ENCODE measurements at places on chromosomes 6 and 20.

DNA sequence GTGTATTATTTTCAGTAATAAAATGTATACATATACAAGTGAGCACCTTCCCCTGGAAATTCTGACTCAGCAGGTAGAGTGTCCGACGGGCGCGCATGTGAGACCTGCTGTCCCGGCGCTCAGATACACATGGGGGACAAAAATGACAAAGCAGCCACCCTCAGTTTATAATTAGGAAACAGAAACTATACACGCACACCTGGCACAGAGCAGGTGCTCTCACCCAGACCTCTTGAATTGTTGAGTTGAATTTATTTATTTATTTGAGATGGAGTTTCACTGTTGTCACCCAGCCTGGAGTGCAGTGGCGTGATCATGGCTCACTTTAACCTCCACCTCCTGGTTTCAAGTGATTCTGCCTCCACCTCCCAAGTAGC lies 180.4 kb downstream of the ZDHHC14 start:
- no peak for DNase-seq

- no peak for DNase-seq
Observed at GRCh38 chr6:44228031-44228430, 4.6 kb downstream of the SLC29A1 start.

GRCh38 chr6:162234631-162235030 lies 492.9 kb downstream of the PRKN start:
- DNase-seq = no peak

GRCh38 chr6:3529232-3529631 lies 72.4 kb upstream of the SLC22A23 start:
- DNase-seq = no peak

GRCh38 chr20:2814587-2815051 lies at the start of gene C20orf141:
TSS of gene C20orf141 (plus strand) at chr20:2814987. CDS start at chr20:2815185, 198 bp downstream.
- no peak for DNase-seq

GRCh38 chr20:45898285-45898684 lies 7.2 kb downstream of the CTSA start:
- no peak for DNase-seq

DNA sequence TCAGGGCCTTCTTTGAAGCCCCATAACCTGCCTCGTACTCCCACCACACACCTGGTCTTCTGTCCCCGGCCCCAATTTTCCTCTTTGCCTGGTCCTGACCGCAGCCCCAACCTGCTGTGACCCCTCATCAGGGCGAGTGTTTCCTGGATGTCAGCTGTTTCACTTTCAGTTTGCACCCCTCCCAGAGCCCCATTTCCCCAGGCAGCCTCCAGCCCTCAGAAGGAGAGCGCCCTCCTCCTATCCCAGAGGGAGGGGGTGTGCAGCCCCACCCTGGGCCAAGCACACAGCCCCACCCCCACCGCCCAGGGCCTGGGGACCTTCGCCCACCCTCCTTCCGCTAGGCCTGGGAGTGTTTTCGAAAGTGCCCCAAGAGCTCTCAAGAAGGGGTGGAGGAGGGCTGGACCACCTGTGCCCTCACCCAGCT lies 1.5 kb downstream of the BAK1 start:
- no peak for DNase-seq

- DNase-seq = no peak
Observed at GRCh38 chr6:159540152-159540551, 152.9 kb downstream of the SOD2 start.

GRCh38 chr6:149935246-149935645 lies 6.6 kb upstream of the ULBP2 start:
- no peak for DNase-seq

DNA sequence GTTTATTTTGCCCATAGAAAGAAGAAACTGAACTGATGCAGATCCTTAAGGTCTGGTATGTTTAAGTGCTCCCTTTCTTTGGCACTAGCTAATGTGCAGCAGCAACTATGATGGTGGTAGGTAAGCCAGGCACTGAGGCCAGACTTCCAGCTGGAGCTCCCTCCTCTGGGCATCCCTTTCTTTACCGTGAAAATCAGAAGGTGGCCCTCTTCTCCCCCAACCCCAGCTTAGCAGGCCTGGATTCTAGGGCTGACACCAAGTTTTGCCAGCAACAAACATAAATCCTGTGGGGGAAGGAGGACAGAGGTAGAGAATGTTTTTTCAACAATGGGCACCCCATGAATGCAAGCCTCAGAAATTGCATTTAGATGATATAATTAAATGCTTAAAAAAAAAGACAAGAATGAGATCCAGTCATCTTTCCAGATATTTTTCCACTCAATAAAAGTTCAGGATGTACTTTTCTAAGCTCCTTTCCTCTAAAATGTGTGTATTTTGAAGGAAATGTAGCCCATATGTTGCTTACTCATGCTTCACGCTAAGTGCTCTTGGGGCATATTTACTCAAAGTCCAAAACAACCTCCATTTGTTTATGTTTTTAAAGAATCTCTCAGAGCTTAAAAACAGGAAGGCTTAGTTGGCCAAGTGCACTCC lies 123.9 kb upstream of the NXT1 start:
- no peak for DNase-seq

- DNase-seq = no peak
Observed at GRCh38 chr6:40391086-40391485, 196.1 kb downstream of the LRFN2 start.

DNA sequence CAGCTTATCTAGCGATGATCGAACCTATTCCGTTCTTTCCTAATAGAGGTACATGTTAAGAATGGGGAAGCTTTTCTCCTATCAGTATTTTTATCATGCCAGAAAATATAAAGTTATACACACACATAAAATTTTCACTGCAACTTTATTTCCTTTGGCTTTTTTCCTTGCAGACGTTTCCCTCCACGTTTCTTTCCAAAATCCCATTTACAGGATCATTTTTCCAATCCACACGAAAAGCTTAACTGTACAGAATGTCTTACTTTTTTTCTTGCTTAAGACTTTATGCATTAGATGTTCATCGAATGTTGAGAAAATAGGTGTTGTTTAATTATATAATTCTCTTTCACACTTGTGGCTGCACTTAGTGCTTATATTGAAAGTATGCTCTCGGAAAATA lies 62.9 kb upstream of the HDGFL1 start:
- no peak for DNase-seq

DNA sequence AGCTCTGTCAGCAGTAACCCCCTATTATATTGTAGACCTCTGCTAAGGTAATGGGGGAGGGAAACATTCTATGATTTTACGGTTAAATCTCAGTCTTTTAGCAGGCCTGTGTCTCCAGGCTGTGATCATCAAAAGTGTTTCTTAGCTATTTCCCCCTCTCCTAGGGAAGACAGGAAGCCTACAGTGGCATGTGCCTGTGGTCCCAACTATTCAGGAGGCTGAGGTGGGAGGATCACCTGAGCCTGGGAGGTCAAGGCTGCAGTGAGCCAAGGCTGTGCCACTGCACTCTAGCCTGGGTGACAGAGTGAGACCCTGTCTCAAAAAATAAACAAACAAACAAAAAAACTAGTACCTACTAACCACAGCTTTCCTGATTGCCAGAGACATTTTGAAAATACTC lies 67.9 kb downstream of the DNAAF9 start:
- no peak for DNase-seq

DNA sequence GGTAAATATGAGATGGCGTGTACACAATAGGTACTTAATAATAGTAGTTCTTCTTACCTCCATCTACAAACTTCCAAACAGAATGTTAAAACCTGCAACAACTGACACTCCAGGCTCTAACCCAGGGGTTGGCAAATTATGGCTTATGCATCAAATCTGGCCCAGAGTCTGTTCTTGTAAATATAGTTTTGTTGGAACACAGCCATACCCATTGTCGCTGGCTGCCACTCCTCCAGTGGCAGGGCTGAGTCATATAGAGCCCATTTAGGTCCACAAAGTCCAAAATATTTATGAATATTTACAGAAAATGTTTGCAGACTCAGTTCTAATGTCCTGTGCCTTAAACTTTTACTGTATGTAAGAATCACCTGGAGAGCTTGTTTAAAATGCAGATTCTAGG lies 69.9 kb upstream of the BTBD3 start:
- no peak for DNase-seq

- no peak for DNase-seq
Observed at GRCh38 chr6:101932704-101933103, 539.2 kb downstream of the GRIK2 start.

DNA sequence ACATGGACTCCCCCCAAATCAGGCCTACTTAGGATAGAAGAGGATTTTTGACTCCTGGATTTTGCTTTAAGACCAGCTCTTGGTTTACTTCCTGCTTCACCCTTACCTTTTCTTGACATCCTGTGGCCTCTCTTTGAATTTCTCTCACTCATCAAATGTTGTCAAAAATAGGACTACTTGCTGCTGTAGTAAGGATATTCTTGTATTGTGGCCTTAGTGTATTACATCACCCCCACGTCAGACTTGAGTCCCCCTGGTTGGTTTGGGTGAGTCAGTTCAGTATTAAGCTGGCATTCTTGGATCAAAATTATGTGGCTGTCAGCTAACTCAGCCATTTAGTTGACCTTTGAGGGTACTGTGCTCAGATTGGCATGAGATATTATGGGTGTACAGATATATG lies 1.1 kb downstream of the TPX2 start:
- no peak for DNase-seq

- DNase-seq = no peak
Observed at GRCh38 chr20:59650418-59650817, 46.1 kb downstream of the PHACTR3 start.

GRCh38 chr6:120604510-120604909 lies 729.8 kb downstream of the TBC1D32 start:
- no peak for DNase-seq

- DNase-seq = peak; percentile 36
Observed at GRCh38 chr6:137094411-137095008, 49.7 kb upstream of the IL20RA start.

DNA sequence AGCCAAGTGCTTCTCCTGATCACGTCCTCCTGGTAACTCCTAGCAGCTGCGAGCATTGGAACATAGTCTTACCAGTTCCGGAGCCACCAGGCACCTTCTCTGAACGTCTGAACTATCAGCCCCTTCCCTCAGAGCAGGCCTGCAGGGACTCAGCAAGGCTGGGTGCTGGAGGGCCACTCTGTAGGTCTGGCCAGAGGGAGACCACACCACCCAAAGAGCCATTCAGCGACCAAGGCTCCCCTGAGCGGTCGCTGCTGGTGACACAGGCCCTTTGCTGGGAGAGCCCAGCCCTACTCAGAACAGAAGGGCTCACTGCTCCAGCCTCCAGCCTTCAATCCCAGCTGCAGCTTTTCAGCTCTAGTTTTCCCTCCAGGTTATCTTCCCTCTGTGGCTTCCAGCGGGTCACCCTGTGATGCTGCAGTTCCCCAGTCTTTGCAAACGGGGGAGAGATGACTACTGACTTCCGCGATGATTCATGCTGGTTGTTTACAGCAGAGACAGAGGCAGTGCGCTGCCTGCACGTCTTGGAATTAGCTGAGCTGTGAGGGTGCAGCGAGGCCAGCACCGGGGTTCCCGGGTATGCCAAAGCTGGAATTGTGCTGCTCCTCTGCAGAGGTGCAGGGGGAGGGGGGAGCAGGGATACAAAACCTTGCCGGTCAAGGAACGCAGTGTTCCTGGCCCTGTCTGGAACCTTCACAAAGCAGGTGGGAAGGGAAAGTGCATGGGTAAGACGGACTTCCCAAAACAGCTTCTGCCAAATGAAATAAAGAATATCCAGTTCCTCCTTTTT lies 161.4 kb downstream of the LY86 start:
- peak; percentile 34 for DNase-seq

DNA sequence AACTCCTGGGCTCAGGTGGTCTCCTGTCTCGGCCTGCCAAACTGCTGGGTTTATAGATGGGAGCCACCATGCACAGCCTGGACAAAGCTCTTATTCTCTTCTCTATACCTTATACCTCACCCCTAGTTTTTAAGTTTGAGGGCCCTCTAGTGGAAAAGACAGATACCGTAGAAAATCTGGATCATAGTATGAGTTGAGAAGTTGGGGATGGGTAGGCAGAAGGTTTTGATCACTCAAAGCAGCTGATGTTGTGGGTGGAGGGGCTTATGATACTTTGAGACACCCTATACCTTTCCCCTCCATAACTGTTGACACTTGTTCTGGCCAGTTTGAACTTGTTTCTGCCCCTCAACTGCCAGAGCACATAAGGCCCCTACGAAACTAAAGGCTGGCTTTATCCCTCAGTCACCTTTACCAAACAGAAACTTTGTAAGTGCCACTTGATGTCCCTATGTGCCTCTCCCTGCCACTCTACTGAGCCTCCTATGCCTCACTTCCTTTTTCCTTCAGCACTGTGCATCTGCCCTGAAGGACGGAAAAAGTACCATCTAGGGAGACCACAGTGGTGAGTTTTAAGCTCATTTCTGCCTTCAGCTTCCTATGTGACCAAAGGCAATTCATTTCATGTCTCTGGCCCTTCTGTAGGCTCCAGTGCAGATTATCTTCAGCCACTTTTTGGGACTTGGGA lies 28.6 kb downstream of the RALY start:
- DNase-seq = no peak

- DNase-seq = no peak
Observed at GRCh38 chr20:44491635-44492395, 16.1 kb downstream of the TTPAL start.

GRCh38 chr6:47187893-47188587 lies 121.7 kb downstream of the TNFRSF21 start:
- no peak for DNase-seq

- no peak for DNase-seq
Observed at GRCh38 chr6:34346175-34347119, 46.0 kb downstream of the NUDT3 start.

DNA sequence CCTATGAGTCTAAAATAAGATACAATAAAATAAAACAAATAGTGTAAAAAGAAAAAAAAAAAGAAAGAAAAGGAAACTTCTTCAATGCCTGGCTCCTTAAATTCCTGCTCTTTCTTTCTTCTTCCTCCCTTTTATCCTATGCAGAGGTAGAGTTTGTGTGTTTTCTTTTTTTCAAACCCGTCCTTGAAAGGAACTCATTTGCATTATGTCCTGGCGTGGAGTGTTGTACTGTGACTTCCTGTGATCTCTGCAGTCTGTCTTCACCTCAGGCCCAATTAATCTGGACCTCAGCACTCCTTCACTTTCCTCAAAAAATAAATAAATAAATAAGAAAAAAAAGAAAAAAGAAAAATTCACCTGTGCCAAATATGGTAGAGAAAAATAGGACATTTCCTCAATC lies 541.9 kb upstream of the SPTLC3 start:
- no peak for DNase-seq

GRCh38 chr20:51354769-51355319 lies 187.7 kb downstream of the NFATC2 start:
- no peak for DNase-seq

GRCh38 chr20:22348010-22348409 lies 236.4 kb downstream of the FOXA2 start:
- no peak for DNase-seq

GRCh38 chr6:40377173-40377806 lies 209.9 kb downstream of the LRFN2 start:
- no peak for DNase-seq

- DNase-seq = no peak
Observed at GRCh38 chr20:33233129-33233774, 2.5 kb upstream of the BPIFA1 start.

GRCh38 chr6:21648475-21649050 lies 55.0 kb downstream of the SOX4 start:
- no peak for DNase-seq

GRCh38 chr6:25332165-25332564 lies 53.0 kb downstream of the CARMIL1 start:
- DNase-seq = no peak

Measured in stimulated activated CD4-positive, alpha-beta T cell treated with anti-CD3 and anti-CD28 coated beads, Interleukin-4, amount 100 ng/mL, for 1 hour (primary cell).